OCI-M1 (cell line): ENCODE measurements at places on chromosomes 2 and 18.

GRCh38 chr2:219111375-219112061 is 49.1 kb downstream of the NHEJ1 start:
- DNase-seq = no peak

DNA sequence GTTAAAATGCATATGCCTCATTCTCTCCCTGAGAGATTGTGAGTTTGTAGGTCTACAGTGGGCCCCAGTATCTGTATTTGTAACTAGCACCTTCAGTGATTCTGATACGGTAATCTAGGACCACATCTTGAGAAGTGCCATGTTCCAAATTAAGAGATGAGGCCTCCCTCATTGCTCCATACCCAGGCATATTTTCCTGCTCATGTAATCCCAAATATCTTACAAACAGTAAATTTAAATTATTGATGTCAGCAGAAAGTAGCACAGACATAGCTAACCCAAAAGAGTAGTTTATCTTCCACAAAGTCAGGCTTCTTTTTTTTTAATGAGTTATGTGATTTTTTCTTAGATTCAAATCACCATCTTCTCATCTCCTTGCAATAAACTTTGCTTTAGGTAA is 263.8 kb downstream of the SETBP1 start:
- DNase-seq = no peak

- DNase-seq = no peak
Observed at GRCh38 chr18:68040198-68040597, 523.7 kb upstream of the DSEL start.

- DNase-seq = no peak
Observed at GRCh38 chr2:165647409-165647808, 146.6 kb downstream of the GALNT3 start.

- DNase-seq = no peak
Observed at GRCh38 chr2:147716906-147717305, 127.9 kb upstream of the ACVR2A start.

DNA sequence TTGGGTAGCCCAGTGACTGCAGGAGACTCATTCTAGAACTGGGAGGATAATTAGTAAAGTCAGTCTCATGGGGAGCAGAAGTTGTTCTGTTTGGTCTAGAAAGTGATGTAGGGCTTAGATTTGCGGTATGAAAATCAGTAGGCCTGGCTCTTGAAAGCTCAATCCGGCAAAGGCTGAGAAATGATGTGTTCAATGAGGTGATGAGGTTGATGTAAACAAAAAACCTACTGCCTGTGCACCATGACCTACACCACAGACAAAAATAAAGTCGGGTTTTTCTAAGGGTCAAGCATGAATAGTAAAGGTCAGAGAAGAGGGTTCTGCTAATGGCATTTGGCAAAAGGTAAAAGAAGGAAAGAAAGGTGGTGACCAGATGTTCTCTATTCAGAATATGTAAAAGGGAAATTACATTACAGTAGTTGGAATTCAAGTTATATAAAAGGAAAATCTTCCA is 80.8 kb upstream of the COL5A2 start:
- DNase-seq = no peak

DNA sequence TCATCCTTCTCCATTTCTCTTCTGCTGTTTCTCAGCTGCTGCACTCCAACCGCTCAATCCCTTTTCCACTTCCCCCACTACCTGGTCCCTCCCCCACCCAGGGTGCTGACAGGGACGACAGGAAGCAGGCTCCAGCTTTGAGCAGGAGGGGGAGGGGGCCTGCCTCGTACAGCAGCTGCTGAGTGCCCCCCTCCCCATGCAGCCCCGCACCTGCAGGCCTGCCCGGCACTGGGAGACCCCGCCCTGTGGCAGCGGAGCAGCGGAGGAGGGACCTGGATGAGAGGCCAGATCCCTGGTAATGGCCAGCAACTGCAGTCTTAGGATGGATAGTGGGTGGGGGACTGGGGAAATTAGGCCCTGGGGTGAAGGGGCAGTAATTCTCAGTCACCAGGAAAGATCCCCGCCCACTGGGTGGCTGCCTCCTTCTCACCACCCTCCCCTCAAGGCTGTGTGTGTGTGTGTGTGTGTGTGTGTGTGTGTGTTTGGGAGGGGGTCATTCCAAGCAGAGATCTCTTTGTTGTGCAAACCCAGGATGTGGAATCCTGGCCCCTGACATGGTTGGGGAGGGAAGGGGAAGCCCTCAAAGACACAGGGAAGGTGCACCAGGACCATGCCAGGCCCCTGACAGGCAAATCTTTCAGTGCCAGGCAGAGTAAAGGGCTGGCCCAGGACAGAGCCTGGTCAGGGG is 6.8 kb upstream of the CRYBA2 start:
- no peak for DNase-seq

DNA sequence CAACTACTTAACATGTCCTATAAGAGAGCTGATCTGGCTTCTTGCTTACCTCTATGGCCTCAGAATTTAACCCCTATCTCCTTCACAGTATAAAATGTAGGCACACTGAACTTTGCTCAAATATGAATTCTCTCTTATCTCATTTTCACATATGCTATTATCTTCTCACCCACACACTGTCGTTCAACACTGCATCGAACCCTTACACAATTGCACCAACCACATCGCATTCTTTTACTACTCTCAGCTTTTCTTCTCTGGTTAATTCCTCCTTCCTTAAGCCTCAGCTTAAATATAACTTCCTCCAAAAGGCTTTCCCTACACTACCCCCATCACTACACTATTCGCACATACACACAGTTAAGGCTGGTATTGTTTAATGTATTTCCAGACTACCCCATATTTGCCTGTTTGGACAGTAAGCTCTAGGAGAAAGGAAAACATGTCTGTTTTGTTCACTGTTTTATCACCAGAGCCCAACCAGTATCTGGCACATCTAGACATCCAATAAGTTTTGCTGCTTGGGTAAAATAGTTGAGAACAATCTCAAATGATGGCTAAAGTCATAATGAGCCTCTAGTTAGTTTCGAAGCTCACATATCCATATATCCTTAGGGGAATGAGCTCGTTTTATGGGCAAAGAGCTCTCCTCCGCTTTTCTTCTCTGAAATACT is 47.7 kb downstream of the HIBCH start:
- DNase-seq = peak; percentile 96

DNA sequence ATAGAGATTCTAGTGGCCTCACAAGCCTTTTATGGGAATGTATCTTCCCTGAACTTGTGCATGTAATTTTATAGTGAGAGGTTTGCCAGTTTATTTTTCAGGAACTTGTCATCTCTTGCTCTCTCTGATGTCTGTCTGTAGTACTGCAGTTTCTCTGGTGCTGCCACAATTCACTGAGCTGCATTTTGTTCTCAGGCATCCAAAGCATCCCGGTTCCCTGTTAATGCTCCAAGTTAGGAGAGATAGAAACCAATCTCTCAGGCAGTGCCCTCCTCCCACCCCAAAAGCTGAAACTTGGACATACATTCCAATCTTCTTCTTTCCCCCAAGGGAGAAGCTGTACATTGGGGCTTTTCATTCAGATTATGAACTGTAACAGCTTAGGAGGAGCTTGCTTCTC is 30.1 kb upstream of the GRB14 start:
- no peak for DNase-seq

- no peak for DNase-seq
Observed at GRCh38 chr2:196954001-196954400, 27.5 kb upstream of the PGAP1 start.

- no peak for DNase-seq
Observed at GRCh38 chr18:44851856-44852621, 171.4 kb downstream of the SETBP1 start.

- DNase-seq = peak; percentile 87
Observed at GRCh38 chr2:41736105-41736567, 311.7 kb upstream of the PKDCC start.

GRCh38 chr18:46899274-46899948 is 17.9 kb downstream of the PIAS2 start:
- peak; percentile 37 for DNase-seq

GRCh38 chr2:186992597-186992996 is 143.6 kb upstream of the ZSWIM2 start:
- no peak for DNase-seq

DNA sequence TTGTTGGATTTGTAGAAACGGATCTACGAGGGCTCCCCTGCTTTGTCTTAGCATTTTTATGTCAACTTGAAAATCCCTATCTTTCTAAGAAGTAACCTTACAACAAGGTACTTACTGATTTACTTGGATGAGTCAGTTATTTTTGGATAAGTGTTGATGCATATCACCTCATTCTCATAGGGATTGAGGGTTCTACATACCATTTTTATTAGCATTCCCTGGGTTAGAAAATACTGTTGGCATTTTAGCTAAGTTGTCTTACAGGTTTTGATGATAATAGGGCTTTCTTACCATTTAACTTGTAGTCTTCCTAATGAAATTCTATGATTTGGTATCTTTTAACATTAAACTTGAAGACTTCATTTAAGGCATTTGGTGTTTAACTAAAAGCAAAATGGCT is 125.2 kb downstream of the UBE2E3 start:
- DNase-seq = no peak

- DNase-seq = no peak
Observed at GRCh38 chr2:47535996-47536395, 133.0 kb downstream of the MSH2 start.

- no peak for DNase-seq
Observed at GRCh38 chr2:110871637-110872036, 139.3 kb downstream of the ACOXL start.

DNA sequence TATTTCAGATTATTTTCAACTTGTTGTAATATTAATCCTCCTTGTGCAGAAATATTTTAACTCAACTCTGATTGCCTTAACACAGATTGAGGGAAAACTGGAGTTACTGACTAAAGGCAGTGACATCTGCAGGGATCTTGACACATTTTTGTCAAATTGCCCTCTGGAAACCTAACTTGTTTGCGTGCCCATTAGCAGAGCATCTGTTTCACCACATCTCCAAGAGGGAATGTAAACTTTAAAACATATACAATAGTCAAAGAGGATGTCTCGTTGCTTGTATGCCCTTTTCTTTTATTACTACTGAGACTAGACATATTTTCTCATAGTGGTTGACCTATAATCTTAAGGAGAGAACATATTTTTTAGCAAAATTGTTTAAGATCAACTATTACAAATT is 14.2 kb downstream of the INPP1 start:
- DNase-seq = no peak
